Upper lobe of right lung (tissue), 1 donor: ENCODE measurements at places on chromosomes 13 and 19. TPM values are rescaled to one million over a fixed set of nuclear protein-coding genes. Genes with fewer than 3 reads are reported as not detected.

Gene ZNF844
- 12.0 TPM for total RNA-seq

Gene ADM5
- total RNA-seq: 1.9 TPM

Gene C5AR2
- 3.5 TPM for total RNA-seq

DNA sequence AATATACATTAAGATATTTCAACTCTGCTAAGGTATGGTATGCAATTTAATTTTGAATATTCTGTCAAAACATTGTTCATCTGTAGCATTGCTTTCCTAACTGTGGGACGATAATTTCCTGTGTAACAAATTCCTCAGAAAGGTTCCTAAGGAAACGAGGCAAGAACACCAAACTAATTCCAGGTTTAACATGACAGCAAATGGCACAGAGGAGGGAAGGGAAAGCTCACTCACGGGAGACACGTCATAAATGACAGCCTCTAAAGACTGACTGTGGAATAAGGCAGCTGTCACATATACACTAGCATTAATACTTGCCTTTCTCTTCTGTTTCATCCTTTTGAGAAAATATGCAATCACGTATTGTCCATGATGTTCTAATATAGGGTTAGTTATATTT is 380.6 kb downstream of the LIG4 start:
- no peaks in the 10 kb centered on the region for H3K36me3 ChIP-seq
- no peaks in the 10 kb centered on the region for H3K27me3 ChIP-seq
- no peak overlapping the region for H3K27ac ChIP-seq

GRCh38 chr13:41254902-41255301 is 8.5 kb downstream of the MTRF1 start:
- peaks cover 40% of the 10 kb centered on the region for H3K36me3 ChIP-seq
- H3K4me1 ChIP-seq: no peaks in the 10 kb centered on the region
- no peaks in the 10 kb centered on the region for H3K27me3 ChIP-seq

Gene CNFN
- 0.87 TPM for total RNA-seq

DNA sequence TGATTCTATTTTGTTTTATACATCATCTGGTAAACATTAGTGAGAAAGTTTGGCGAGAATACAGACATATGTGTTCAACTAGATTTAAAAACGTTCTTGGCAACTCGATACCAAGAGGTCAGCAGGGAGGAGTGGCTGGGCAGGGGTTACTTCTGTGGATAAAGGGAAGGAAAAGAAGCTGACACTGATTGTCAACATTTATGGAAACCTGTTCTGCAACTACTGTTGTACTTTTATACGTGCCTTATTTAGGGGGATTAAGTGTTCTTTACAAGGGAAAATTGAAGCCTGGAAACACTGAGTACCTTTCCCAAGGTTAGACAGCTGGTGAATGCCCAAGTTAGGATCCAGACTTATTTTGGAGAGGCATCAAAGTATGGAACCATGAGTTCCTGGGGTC is 65.0 kb downstream of the MTUS2 start:
- H3K4me1 ChIP-seq: no peaks in the 10 kb centered on the region
- DNase-seq: no peak
- H3K27ac ChIP-seq: no peak overlapping the region
- H3K36me3 ChIP-seq: no peaks in the 10 kb centered on the region

Gene CYSLTR2
- total RNA-seq: 0.67 TPM

DNA sequence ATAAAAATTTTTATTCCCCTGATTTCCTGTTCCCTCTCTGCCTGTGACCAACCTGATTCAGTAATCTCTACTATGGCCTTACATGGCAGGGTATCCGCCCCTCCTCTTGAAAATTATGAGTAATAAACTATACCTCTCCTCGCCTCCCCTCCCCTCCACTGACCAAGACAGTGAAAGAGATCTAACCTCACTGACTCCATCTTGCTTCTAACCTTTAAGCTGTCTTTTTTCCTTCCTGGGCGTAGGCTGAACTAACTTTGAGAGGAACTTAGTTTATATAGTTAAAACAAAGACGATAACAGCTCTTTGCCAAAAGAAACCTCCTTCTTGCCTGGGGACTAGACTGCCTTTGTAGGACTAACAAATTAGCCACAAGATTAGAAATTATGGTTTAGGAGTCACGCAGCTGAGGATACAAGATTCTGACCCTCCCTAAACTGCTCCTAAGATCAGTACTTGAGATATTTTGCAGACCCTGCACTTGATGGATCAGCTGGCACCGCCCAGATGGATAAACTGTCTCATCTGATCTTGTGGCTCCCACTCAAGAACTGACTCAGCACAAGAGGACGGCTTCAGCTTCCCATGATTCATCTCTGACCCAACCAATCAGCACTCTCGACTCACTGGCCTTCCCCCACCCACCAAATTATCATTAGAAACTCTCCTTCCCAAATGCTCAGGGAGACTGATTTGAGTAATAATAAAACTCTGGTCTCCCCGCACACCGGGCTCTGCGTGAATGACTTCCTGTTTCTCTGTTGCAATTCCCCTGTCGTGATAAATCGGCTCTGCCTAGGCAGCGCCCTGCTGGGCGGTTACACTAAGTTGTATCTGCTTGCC is 187.1 kb downstream of the TDRD3 start:
- no peaks in the 10 kb centered on the region for H3K4me1 ChIP-seq
- no peak for DNase-seq
- H3K36me3 ChIP-seq: no peaks in the 10 kb centered on the region
- H3K27me3 ChIP-seq: no peaks in the 10 kb centered on the region

Gene DAND5
- not detected for total RNA-seq

Gene CYP2B6
- 1.9 TPM for total RNA-seq

Gene MBNL2
- total RNA-seq: 60.6 TPM

- H3K4me3 ChIP-seq: no peak overlapping the region
- no peak for DNase-seq
These were observed 111.7 kb downstream of the MIPEP start for GRCh38 chr13:23777575-23777870.
